ENCODE measurements at places on chromosomes 4 and X. TPM values are rescaled to one million over a fixed set of nuclear protein-coding genes. Genes with fewer than 3 reads are reported as not detected.

PPP1R2C gene
- total RNA-seq, result not detected

SLC6A14 gene
- total RNA-seq, result not detected

TLR6 gene
- total RNA-seq, result 1.3 TPM

DNA sequence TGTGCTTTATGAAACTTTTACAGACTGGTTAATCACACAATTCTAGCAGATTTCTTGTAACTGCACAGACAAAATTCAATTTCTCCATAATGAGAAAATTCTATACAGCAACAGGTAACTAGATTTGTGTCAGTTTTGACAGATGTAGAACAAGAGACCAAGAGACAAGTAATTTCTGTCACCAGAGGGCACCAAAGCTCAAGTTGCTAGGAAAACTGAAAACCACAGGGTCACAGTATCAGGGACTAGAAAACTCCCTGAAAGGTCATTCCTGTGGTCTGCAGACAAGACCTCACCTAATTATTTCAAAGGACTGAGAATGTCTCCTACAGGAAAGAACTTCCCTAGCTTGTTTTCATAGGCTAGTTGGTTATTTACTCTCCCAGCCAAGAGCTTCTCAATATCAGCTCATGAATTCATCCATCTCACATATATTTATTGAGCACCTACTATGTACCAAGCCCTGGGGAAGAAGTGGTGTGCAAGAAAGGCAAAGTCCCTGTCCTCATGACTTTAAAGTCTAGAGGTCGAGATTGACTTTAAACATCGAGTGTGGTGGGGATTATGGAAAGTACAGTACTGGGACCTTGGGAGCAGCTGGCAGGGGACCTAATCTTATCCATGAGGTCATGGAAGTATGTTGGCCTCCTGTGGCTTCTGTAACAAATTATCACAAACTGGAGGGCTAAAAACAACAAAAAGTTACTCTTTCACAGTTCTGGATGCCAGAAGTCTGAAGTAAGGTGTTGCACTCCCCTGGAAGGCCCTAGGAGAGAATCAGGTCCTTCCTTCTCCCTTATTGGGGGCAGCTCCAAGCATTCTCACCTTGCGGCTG is 47.8 kb upstream of the SETD7 start:
- no peak overlapping the region for H3K4me3 ChIP-seq
- DNase-seq, result peak; percentile 58
- peaks cover 48% of the 10 kb centered on the region for H3K4me1 ChIP-seq
- H3K36me3 ChIP-seq, result peaks cover 10% of the 10 kb centered on the region
- peaks cover 6% of the 10 kb centered on the region for H3K27me3 ChIP-seq

DNA sequence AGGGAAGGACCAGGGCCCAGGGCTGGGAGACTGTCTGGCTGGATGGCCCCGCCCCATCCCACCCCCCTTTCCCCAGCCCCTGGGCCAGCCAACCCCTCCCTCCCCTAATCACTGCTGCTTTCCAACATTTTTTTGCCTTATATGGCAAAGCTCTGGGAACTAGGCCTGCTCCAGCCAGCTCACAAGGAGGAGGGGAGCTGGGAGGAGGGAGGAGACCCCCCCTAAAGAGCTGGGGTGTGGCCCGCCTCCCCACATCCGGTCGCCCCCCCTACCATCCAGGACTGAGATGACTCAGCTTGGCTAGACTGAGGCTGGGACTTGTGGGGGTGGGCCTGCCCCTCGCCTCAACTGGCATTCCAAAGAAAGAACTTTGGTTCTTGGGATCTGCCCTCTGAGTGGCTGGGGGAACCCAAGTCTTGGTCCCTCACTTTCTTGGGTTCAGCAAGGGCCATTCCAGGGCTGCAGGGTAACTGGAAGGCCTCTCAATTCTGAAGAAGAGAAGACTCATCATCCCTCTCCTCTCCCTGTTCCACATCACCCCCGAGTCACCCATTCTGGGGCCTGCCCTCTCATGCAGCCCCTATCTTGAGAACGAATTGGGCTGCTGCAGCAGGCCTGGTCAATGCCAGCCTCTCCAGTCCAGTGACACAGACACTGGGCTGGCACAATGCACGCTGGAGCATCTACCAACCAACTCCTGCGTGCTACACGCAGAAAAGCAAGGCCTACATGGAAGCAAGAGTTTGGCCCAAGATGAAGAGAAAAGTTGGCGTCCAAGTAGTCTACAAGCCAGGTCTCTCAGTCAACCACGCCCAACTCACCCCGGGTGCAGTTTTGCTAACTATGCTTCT is 4.8 kb downstream of the FLNA start:
- peaks cover 13% of the 10 kb centered on the region for H3K27me3 ChIP-seq
- DNase-seq, result peak; percentile 91
- H3K27ac ChIP-seq, result peak overlapping the region; percentile 92
- peak overlapping the region; percentile 95 for H3K4me3 ChIP-seq
- H3K36me3 ChIP-seq, result peaks cover 8% of the 10 kb centered on the region

DNA sequence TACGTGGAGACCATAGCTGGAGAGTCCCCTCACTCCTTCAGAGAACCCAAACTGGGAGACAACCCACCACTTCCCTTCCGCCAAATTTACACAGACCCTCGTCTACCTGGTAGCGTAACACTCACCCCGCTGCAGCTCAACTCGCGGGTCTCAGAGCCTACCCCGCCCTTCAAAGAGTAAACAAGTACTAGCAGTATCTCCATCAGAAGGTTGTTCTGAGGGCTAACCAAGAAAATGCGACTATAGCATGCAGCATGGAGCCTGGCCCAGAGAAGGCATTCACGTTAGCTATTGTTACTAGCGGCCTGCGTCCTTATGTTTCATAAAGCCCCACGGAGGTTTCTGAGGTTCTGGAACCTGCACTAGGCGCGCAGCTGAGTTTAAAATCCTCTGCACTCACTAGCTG is 531 bp upstream of the MANBA start:
- H3K36me3 ChIP-seq, result peaks cover 7% of the 10 kb centered on the region
- no peak for DNase-seq
- no peaks in the 10 kb centered on the region for H3K27me3 ChIP-seq
- H3K4me1 ChIP-seq, result peaks cover 39% of the 10 kb centered on the region
- peak overlapping the region; percentile 42 for H3K27ac ChIP-seq
- peak overlapping the region; percentile 92 for H3K4me3 ChIP-seq

GRCh38 chr4:120202222-120202621 is 135.6 kb upstream of the MAD2L1 start:
- H3K27me3 ChIP-seq, result no peaks in the 10 kb centered on the region
- no peak overlapping the region for H3K4me3 ChIP-seq
- no peak overlapping the region for H3K27ac ChIP-seq
- no peaks in the 10 kb centered on the region for H3K36me3 ChIP-seq
- no peaks in the 10 kb centered on the region for H3K4me1 ChIP-seq

DNA sequence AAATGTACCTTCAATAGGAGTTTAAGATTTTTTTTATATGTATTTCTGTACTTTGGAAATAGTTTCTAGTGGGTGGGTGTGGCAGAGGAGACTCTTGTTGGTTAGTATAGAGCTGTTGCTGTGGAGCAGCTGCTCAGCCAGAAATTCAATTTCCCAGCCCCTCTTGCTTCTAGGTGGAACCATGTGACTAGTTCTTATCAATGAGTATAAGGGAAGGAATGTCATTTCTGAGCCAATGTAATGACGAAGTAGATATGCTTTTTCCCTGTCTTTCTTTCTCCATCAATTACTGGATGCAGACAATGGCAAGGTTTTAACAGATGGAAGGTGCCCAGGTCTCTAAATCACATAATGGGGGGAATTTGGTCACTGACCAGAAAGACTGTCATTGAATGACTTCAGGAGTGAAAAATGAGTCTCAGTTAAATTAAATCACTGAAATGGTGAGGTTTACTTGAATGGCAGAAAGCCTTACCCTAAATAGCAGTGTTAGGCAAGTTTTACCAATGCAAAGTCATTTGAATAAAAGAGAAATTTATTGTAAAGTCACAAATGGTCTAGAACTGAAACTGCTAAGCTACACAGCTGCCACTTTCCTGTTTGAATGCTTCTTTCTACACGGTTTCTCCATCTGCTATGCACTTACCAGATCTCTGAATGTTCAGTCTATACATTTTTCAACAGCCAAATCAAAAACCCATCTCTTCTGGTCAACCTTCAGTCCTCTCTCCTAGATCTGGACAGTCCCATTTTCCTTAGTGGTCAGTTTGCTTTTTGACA is 795.4 kb upstream of the MAGEB2 start:
- H3K4me1 ChIP-seq, result no peaks in the 10 kb centered on the region
- peaks cover 3% of the 10 kb centered on the region for H3K27me3 ChIP-seq
- H3K4me3 ChIP-seq, result no peak overlapping the region
- no peaks in the 10 kb centered on the region for H3K36me3 ChIP-seq
- no peak overlapping the region for H3K27ac ChIP-seq

DNA sequence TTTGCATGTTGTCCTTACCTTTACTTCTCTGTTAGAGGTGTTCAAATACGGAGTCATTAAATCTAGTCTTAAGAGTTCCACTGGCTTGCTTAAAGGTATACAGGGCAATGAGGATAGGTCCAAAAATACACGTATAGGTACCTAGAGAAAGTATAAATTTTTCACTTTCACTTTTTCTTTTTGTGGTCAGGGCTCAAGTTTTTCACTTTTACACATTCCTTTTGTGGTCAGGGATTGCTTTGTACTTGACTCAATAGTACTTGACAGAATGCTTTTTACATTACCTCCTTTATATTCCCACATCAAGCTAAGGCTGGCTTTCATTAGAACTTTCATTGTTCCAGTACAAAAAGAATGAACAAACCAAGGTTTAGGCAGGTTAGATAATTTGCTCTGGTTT is 21.7 kb downstream of the TMEM184C start:
- H3K4me3 ChIP-seq, result no peak overlapping the region
- peaks cover 28% of the 10 kb centered on the region for H3K4me1 ChIP-seq
- H3K27ac ChIP-seq, result peak overlapping the region; percentile 15

GRCh38 chr4:90441770-90442169 is 314.6 kb downstream of the CCSER1 start:
- no peaks in the 10 kb centered on the region for H3K27me3 ChIP-seq
- no peaks in the 10 kb centered on the region for H3K4me1 ChIP-seq
- no peak overlapping the region for H3K4me3 ChIP-seq
- no peak overlapping the region for H3K27ac ChIP-seq
- no peaks in the 10 kb centered on the region for H3K36me3 ChIP-seq
- no peak for DNase-seq
